ENCODE measurements at places on chromosomes 7 and 10. TPM values are rescaled to one million over a fixed set of nuclear protein-coding genes. Genes with fewer than 3 reads are reported as not detected.
A peak's percentile ranks its signal among the peaks of the same experiment; 100 is the strongest.

The IL2RA gene
- total RNA-seq = not detected

DNA sequence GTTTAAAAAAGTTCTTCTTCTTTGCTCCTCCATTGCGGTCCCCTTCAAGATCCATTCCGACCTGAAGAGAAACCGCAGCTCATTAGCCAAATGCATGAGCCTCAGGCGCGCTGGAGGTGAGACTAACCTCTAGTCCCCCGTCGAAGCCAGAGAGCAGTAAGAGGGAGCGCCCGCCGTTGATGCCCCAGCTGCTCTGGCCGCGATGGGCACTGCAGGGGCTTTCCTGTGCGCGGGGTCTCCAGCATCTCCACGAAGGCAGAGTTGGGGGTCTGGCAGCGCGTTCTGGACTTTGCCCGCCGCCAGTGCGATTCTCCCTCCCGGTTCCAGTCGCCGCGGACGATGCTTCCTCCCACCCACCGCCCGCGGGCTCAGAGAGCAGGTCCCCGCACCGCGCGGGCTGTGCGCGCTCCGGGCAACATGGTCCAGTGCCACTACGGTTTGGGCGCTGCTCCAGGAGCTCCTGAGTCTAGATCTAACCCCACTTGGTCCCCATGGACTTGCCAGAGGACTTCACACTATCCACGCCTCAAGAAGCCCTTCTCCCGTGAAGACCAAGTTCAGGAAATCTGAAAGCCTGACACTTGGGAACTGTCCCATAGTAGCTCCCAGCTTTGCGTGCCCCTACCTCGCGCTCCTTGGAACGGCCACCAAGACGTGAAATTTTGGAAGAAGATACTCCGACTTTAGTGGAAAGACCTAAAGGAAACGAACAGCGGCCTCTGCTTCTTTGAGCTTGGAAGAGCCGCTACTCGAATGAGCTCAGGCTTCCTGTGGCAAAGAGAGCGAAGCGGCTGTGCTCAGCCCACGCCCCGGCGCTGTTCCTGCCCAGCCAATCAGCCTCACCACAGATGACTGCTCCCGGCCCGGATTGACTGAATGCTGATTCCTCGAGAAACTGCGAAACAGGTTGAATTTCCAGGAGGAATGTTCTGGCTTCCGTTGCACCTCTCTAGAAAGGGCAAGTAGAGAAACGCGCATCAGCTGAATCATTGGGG, at the start of gene ABCB1:
Gene ABCB1, minus strand, starts transcription at position 755 of the 995 bp plus-strand sequence. Its CDS starts 700 bp downstream, at position 55.
- peak; percentile 53 for DNase-seq

- no peak for DNase-seq
Observed at GRCh38 chr7:132065989-132066603, 509.7 kb upstream of the PODXL start.

The NUTM2A gene
- total RNA-seq = 1.6 TPM

GRCh38 chr10:131825150-131825848, 75.5 kb upstream of the PPP2R2D start:
- no peak for DNase-seq

- no peak for DNase-seq
Observed at GRCh38 chr10:19922236-19922963, 106.2 kb downstream of the PLXDC2 start.

DNA sequence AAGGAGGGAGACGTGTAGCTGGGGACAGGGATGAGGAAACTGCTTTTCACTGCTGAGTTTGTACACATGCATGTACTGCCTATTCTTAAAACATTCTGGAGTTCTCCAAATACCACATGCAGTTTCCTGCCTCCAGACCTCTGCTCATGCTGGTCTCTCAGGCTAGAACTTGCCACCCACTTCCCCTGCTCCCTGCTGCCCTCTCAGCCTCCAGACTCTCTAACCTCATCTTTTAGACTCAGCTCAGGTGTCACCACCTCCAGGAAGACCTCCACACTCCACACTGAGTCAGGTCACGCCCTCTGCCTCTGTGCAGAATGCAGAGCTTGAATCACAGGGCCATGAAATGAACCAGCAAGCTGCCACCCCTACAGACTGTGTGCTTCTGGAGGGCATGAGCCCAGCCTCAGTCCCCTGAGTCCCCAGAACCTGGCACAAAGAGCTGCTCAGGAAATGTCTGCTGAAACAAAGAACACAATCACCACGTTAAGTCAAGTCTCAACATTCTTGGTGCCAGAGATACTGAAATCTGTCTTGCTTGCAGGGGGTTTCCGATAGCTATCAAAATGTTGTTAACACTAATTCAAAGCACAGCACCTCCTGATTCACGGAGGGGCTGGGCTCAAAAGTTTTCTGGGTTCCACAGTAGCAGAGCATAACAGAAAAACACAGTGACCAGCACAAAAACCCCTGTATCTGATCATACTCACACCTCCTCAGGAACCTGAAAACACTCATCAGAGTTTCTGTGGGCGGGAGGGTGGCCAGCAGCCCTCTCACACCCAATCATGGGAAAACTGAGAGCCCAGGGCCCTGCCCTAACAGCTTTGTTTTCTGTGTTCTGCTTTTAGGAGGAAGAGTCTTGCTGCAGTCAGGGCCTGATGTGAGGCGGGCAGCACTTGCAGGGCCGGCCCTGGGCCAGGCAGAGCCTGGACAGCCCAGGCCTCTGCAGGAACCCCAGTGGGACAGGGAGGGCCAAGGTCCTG, 21.1 kb downstream of the FAM53B start:
- DNase-seq = peak; percentile 40
